NCI-H187 treated with DMSO at 0.1 percent for 48 hours (cell line): ENCODE measurements at places on chromosomes 1 and 21.

DNA sequence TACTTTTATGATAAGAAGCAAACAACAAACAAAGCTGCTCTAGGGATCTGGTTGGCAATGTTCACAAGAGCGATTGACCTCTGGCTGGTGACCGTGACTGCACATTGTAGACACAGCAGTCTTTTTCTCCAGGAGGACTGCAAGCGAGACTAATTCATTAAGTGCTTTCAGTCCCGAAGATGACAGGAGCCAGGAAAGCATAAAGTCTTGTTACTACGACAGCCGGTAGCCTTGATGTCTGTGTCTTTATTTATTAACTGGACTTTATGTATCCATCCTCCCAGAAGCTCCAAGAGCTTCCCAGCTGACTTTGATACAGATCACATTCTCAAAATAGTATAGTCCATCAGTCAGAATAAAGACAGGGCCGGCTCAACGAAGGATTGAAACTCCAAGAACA lies 18.2 kb downstream of the FAM163A start:
- no peak for DNase-seq

DNA sequence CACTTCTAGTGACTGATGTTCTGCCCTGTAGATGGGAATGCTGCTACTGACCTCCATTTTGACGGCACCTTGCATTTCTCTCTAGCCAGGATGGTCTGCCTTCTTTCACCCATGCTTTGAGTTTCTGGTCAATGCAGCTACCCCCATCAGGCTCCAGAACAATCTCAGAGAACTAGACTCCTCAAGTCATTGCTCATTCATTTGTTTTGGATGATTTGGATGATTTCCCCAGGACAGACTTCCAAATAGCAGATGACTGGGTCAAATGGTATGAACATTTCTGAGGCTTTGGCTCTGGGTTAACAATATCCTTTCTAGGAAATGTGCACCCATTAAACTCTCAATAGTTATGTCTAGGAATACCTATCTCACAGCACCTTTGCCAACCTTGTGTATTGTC lies 63.9 kb downstream of the CSMD2 start:
- DNase-seq: no peak

GRCh38 chr1:176552999-176553398 lies 90.0 kb downstream of the PAPPA2 start:
- no peak for DNase-seq

DNA sequence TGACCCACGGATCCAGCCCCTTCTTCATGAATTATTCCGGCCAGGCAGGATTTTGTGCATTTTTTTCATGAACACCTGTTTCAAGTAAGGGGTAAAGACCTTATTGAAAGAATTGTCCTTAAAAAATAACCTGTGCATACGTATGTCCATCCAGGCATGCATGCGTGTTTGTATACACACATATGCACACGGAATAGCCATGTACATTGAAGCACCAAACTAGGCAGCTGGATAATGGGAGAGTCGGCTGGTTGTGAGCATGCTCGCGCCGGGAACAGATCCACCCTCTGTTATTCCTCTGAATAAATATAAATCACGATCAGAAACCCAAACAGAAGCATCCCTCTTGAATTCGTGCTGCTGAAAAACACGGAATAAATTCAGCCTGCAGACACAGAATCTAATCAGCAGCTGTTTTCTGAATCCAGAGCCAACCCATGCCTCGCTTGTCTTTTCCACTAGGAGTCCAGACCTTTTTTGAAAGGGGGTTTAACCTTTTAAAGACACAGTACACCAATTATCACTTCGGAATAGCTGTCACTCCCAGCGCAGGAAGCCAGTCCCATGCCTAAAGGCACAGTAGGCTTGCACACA lies at the start of gene HIVEP3:
Gene HIVEP3 (minus strand): TSS at position 473 of the 594 bp plus-strand sequence.
- peak; percentile 7 for DNase-seq

DNA sequence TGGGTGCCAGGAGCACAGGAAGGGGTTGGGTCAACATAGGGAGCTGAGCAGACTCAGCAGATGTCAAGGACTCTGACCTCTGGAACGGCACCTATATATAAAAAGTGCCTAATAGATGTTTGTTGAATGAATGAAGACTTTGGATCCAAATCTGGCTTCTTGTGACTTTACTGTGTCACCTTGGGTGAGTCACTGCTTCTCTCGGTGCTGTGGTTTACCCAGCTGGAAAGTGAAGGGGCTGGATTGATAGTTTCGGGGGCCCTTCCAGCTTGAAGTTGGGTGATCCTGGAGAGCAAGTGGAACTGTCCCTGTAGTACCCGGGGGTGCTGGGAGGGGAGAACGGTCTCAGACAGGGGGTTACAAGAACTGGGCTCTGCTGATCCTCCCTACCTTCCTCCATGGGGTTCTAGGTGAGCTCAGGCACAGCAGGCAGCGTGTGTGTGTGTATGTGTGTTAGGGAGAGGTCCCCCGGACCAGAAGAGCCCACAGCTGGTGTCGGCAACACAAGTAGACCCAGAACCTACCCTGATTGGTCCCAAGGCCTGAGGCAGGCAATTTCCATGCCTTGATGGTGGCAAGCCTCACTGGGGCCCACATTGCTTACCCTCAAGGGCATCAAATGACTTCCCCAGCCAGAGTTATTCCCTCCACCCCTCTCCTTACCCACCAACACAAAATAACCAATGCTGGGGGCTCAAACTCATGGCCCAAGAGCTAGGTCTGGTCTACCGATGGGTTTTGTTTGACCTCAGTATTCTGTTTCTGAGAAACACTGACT lies 5.5 kb upstream of the PADI1 start:
- DNase-seq: no peak

DNA sequence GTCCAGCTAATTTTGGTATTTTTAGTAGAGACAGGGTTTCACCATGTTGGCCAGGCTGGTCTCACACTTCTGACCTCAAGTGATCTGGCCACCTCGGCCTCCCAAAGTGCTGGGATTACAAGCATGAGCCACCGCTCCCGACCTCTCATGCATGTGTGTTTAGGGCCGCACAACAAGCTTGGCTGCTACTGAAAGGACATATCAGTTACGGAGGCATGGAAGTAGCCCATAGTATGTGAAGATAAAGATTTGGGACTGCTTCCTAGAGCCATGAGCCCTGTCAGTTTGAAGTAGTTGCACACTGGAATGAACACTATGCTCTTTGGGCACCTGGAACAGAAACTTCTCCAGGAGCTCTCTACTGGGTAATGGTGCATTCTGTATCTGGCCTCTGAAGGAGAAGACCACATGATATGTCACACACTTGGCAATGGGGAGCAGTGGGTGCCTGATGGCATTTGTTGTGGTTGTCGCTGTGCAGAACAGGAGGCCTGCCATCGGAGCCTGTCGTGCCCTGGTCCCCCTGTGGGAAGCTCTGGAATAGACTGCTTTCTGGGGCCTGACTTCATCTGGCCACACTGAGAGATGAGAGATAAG lies 144.7 kb upstream of the KIF26B start:
- no peak for DNase-seq

DNA sequence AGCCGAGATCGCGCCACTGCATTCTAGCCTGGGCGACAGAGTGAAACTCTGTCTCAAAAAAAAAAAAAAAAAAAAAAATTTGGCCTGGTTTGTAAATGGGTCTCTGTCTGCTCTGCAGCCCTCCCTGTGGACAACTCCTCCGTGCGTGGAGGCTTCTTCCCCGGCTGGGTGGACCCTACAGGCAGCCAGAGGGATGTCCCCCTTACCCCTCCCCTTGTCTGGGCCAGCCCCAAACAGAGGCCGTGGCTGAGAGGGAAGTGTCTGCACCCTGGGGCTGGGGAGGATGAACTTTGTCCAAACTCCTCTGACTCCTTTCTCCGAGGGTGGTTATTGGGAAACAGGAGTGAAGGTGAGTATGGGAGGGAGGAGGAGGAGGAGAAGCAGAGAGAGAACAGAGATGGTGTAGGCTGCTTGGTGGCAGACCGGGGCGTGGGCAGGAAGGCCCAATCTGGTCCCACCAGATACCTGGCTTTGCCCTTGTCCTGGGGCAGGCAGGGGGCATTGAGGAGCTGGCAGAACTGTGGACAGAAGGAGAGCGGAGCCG lies 61.3 kb downstream of the UBIAD1 start:
- no peak for DNase-seq

GRCh38 chr1:10211805-10212410 lies 1.5 kb downstream of the KIF1B start:
- DNase-seq: no peak

DNA sequence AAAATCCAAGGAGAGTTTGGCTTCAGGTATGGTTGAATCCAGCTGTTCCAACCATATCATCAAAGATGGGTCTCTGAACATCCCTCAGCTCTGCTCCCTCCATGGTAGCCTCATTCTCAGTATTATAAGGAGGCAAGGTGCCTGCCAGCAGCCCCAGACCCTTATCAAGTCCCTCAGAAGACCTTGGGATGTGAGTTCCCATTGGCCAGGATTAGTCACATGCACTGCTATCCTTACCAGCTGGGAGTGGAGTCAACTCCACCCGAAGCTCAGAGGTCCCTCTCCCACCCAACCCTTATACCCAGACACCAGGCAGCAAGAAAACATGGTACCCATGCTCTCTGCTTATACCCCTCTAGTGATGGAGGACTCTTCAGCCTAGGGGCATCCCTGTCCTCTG lies 153.7 kb upstream of the ZBTB40 start:
- no peak for DNase-seq

DNA sequence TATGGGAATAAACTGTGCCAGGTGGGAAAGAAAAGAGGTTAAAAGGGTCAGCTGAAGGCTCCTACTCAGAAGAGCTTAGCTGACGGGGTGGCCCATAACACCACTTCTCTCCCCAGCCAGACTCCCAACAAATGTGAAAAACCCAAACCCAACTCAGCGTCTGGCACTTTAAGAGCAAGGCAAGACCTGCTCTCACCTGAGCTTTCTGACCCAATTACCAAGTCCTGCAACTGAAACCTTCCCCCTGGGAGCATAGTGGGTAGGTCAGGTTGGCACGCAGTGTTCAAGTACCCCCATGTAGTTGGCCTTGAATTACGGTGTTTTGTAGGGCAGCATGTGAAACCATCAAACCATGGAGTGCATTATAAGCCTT lies 3.2 kb downstream of the IRF6 start:
- DNase-seq: no peak

DNA sequence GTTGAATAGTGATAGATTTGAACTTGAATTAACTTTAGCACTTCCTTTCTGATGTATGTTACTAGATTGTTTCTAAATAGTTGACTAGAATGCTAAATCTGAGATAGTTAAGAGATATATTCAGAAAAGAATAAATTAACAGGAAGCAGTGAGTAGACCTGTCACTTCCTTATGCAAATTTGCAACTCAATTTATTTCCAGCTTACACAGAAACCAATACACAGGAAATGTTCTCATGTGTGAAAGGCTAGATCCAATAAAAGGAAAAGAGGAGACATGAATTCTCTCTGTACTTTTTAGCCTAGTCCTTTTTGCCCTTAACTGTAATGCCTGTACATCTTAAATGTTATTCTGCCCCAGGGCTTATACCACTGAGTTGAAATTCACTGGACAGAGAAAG lies 522.3 kb downstream of the COL11A1 start:
- DNase-seq: no peak

- no peak for DNase-seq
Observed at GRCh38 chr1:60679524-60680375, 402.6 kb upstream of the NFIA start.

DNA sequence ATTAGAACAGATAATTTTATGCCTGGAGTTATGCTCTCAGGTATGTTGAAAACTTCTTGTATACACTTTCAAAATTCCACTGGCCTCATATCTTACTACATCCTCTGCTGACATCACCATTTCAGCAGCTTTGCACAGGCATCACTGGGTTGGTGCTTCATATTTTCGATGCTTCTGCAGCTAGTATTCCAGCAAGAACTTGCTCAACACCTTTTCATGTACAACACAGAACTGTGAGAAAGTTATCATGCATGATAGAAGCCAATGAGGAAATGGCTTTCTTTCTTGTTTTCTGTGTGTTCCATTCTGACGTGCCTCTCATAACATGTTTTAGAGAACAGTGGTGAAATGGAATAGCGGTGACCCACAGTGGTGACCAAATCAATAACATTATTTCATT lies 5.1 kb upstream of the GBP5 start:
- DNase-seq: no peak

- DNase-seq: no peak
Observed at GRCh38 chr1:64654519-64655341, 90.1 kb upstream of the RAVER2 start.
